ENCODE measurements at places on chromosomes 3 and 15.

DNA sequence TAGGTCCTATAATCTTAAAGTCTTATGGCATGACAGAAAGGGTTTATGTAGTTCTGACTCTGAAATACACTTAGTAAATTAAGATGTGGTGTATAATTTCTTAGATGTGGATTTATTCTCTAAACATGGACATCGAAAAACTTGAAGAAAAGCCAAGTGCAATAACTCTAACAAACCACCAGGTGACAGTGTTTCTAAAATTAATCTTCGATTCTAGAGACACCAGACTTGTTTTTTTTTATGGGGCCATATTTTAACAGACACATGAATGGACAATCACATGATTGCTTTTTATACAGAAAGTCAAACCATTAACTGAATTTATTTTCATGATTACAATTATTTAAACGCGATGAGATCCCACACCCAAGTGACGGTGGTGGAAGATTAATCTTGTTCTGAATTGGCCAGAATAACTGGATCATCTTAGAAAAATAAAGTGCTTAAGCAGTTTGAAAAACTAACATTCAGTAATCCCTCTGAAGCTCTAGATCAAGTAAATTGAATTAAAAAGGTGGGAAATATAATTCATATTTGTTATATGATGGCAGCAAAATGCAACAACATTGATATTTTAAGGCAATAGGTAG lies 305.1 kb downstream of the LSAMP start:
- no peak for DNase-seq

DNA sequence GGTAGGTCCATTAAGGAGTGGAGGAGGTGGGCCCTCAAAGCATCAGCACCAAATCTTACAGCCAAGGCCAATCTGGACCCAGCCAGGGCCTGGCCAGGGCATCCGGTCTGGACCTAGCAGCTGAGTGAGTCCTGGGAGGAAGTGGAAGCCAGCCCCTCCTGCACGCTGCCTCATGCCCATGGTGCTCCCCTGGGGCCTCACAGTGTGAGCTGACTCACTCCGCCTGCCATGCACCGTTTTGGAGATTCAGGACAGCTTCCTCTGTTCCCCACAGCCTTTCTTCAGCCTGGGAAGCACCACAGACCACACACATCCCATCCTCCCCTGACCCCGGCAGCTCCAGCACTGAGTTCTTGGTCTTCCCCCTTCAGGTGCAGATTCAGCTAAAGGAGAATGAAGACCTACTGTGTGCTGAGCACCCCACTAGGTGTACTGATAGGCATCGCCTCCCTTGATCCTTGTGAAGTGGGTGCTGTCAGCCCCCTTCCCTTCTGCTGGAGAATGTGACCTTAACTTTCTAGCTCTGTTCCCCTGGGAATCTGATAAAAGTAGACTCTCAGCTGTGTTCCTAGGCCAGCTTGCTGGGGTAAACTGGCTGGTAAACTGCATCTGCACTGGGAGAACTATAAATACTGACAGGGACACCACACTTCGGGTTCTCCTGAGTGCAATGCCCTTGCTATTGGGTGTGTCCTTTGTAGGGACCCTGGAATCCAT lies 36.8 kb upstream of the SEC13 start:
- no peak for DNase-seq

DNA sequence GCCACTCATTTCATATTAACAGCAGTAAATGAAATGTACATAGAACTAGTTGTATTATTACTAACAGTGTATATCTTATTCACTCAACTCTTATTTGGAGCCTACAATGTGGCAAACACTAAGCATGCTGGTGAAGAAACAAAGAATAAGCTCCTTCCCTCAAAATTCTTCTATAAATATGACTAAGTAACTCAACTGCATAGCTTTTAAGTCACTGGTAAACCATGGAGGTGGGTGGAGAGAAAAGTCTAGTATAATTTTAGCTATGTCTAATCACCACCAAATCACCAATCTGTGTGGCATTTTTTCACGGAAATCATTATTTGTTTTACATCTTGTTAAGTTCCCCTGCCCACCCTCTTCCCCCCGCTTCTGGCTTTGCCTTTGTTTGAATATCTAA lies 17.5 kb downstream of the COPS2 start:
- DNase-seq: no peak

GRCh38 chr3:133979553-133979952 lies 50.2 kb downstream of the SLCO2A1 start:
- DNase-seq: no peak

- peak; percentile 49 for DNase-seq
Measured at GRCh38 chr15:77029166-77030047, 34.5 kb downstream of the PSTPIP1 start.

All from kidney (tissue), 22 donors.